ENCODE measurements at places on chromosomes 4 and X. TPM values are rescaled to one million over a fixed set of nuclear protein-coding genes. Genes with fewer than 3 reads are reported as not detected.

- H3K4me3 ChIP-seq = no peak overlapping the region
- no peak overlapping the region for H3K27ac ChIP-seq
- DNase-seq = no peak
- no peaks in the 10 kb centered on the region for H3K27me3 ChIP-seq
- no peaks in the 10 kb centered on the region for H3K36me3 ChIP-seq
Observed at GRCh38 chr4:96262057-96262456, 422.2 kb downstream of the PDHA2 start.

DNA sequence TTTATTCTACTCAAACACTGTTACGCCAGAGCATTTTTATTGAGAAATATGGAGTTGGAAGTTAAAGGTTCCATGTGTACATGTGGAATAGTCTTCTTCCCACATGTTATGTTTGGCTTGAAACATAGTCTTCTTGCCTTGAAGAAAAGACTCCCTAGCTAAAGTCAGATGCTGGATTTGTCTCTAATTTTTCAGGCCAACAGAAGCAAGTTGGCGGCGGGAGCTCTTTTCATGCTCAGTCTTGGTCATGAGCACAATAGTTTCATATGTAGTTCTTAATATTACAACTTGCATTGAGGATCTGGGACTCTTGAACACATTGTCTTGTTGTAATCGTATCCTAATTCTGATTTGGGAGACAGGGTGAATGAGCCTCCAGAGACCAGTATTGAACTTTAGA lies 19.4 kb downstream of the SEPTIN11 start:
- H3K4me3 ChIP-seq = no peak overlapping the region
- peaks cover 6% of the 10 kb centered on the region for H3K4me1 ChIP-seq

DNA sequence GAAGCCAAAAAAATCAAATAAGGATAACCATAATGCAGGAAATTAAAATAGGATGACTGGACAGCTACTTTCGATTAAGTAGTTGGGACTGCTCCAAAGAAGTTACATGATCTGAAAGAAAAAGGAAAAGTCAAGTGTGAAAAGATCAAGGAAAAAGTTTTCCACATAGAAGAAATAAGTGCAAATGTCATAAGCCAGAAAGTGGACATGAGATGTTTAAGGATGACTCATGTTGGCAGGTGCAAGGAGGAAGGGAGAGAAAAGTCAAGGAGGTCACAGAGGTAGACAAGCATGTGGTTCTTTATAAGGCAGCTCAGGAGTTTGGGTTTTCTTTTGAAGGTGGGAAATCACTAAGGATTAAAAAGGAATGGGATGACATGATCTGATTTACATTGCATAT lies 89.8 kb upstream of the GPRIN3 start:
- no peak overlapping the region for H3K4me3 ChIP-seq
- no peak for DNase-seq
- no peaks in the 10 kb centered on the region for H3K27me3 ChIP-seq
- no peak overlapping the region for H3K27ac ChIP-seq
- no peaks in the 10 kb centered on the region for H3K36me3 ChIP-seq

DNA sequence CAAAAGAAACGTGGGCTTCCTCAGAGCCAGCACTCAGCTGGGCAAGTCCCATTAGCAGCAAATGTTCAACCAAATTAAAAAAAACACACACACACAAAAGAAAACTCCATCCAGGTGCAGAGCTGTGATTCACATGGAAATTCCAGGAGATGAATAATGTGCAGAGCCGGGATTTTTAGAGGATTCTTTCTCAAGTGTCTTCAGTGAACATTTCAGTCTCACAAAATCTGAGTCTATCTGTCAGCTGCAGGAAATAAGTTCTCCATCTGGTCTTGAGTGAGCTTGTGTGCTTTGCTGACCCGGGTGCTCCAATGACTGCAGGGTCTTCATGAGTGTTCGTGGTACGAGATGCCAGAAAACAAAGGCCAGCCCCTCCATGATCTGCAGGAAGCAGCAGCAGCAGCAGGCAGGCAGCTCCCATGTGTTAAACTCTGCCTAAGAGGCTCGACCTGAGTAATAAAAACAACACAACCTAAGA lies 44.3 kb downstream of the RASGEF1B start:
- no peak for DNase-seq
- no peaks in the 10 kb centered on the region for H3K27me3 ChIP-seq
- no peak overlapping the region for H3K4me3 ChIP-seq
- no peak overlapping the region for H3K27ac ChIP-seq
- H3K4me1 ChIP-seq = peaks cover 6% of the 10 kb centered on the region

- H3K4me1 ChIP-seq = no peaks in the 10 kb centered on the region
- H3K27me3 ChIP-seq = no peaks in the 10 kb centered on the region
- H3K27ac ChIP-seq = no peak overlapping the region
- no peak overlapping the region for H3K4me3 ChIP-seq
- H3K36me3 ChIP-seq = no peaks in the 10 kb centered on the region
Observed at GRCh38 chr4:139833151-139833910, 167.7 kb downstream of the MGST2 start.

DNA sequence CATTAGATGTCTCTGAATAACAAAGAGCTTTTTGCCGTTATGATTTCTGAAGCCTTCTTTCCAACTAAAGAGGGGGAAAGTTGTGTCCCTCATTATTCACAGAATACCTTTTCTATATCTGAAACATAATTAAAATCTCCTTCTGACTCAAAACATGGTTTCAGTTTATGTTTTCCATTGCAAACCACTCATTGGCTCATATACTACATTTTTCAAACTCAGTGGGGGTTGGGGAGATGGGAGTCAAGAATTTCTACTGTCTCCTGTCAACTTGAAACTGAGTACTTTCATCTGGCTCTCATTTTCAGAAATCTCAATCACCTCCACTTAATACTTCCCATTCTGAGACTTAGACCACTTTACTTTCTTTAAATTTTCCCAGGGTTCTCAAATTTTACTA lies 1839.5 kb upstream of the PCDH10 start:
- no peak overlapping the region for H3K4me3 ChIP-seq
- no peaks in the 10 kb centered on the region for H3K27me3 ChIP-seq
- DNase-seq = no peak

- peaks cover 4% of the 10 kb centered on the region for H3K27me3 ChIP-seq
- no peak overlapping the region for H3K27ac ChIP-seq
- no peaks in the 10 kb centered on the region for H3K36me3 ChIP-seq
- no peaks in the 10 kb centered on the region for H3K4me1 ChIP-seq
Observed at GRCh38 chrX:114999906-115000305, 17.5 kb downstream of the IL13RA2 start.

DNA sequence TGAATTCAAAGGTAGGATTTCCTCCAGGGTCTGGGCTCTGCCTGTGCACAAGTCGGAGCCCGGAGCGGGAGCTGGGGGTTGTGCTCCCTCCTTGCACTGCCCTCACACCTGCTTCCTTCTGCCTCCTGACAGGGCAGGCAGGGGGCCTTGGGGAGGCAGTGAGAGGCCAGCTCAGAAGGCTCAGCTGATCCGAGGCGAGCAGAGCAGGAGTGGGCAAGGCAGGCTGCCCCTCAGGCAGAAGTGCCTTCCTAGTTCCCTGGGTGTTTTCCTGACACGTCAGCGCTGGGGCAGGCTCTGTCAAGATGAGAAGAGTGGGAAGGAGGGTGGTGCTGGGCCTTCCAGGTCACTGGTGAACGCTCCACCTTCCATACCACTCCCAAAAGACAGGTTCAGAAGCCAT lies 5.5 kb upstream of the IRAK1 start:
- no peak for DNase-seq
- H3K4me1 ChIP-seq = peaks cover 11% of the 10 kb centered on the region
- H3K4me3 ChIP-seq = no peak overlapping the region

DNA sequence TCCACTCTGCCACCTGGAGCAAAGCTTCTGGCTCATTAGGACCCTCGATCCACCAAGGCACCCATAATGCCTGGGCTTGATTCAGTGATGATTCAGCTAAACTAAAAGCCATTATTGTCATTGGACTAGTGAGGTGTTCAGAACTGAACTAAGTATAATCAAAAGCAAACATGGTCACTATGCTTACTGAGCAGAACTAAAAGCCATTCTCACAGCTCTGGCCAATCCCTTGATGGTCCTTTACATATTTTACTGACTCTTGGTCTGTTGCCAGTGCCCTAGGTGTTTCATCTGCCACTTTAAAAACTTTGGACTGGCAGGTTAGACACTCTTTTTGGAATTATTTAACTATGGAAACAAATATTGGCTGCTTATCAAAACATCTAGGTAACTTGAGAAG lies 703.5 kb downstream of the FAT4 start:
- H3K4me3 ChIP-seq = no peak overlapping the region
- H3K36me3 ChIP-seq = no peaks in the 10 kb centered on the region
- no peak for DNase-seq
- H3K27ac ChIP-seq = no peak overlapping the region
- H3K27me3 ChIP-seq = no peaks in the 10 kb centered on the region

- peaks cover 2% of the 10 kb centered on the region for H3K36me3 ChIP-seq
- H3K4me3 ChIP-seq = no peak overlapping the region
- DNase-seq = no peak
- no peaks in the 10 kb centered on the region for H3K27me3 ChIP-seq
- no peak overlapping the region for H3K27ac ChIP-seq
- H3K4me1 ChIP-seq = no peaks in the 10 kb centered on the region
Observed at GRCh38 chr4:37008199-37008598, 236.3 kb upstream of the NWD2 start.

GRCh38 chr4:176084769-176085168 lies 19.1 kb downstream of the WDR17 start:
- H3K4me1 ChIP-seq = no peaks in the 10 kb centered on the region
- DNase-seq = no peak
- H3K27ac ChIP-seq = no peak overlapping the region
- H3K36me3 ChIP-seq = no peaks in the 10 kb centered on the region

- H3K36me3 ChIP-seq = peaks cover 9% of the 10 kb centered on the region
- H3K4me1 ChIP-seq = no peaks in the 10 kb centered on the region
- H3K4me3 ChIP-seq = no peak overlapping the region
Observed at GRCh38 chrX:47596256-47596655, 14.0 kb downstream of the TIMP1 start.

DNA sequence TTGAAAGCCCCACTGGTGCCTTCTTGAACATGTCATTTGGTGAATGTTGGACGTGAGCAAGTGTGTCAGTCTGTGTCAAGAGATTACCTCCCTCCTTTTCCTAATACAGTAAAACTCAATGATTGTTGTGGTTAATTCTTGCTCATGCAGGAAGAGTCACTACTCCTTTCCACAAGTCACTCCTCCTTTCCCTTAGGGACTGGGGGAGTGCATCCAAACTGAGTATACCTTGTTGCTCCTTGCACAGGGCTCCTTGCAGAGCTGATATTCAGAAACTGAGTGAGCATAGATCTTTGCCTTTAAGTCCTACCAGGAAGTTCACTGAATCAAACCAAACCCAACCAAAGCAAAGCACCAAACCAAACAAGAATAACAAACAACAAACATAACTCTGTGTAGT lies 63.9 kb downstream of the GPR50 start:
- H3K36me3 ChIP-seq = no peaks in the 10 kb centered on the region
- peaks cover 22% of the 10 kb centered on the region for H3K27me3 ChIP-seq
- DNase-seq = no peak
- H3K27ac ChIP-seq = no peak overlapping the region
- H3K4me3 ChIP-seq = no peak overlapping the region

DNA sequence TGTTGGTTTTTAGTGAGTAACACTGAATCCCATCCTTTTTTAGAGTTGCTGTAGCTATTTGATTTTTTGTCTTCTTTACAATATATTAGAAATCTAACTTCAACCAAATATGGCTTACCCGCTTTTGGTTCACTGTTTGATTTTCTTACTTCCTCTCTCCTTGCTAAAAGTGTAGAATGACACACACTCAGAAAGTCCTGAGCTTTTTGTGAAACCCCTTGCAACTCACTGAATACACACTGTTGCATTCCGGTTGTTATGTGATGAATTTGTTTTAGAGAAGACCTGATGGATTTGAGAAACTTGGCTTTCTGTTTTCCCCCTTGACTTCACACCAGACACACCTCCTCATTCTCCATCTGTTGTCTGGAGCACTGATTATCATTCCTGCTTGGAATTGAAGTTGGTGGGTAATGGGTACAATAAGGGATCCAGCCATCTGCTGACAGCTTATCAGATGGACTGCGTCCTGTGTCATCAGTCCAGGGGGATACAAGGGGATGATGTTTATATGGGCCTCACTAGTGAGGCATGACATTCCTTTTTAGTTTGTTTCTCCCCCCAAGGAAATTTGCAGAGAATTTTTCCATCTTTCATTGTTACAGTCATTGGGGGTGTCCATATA lies 5.2 kb downstream of the TMEM164 start:
- peaks cover 43% of the 10 kb centered on the region for H3K27me3 ChIP-seq
- no peak overlapping the region for H3K27ac ChIP-seq
- H3K4me1 ChIP-seq = peaks cover 20% of the 10 kb centered on the region
- no peak overlapping the region for H3K4me3 ChIP-seq
- no peak for DNase-seq
- H3K36me3 ChIP-seq = peaks cover 4% of the 10 kb centered on the region

DNA sequence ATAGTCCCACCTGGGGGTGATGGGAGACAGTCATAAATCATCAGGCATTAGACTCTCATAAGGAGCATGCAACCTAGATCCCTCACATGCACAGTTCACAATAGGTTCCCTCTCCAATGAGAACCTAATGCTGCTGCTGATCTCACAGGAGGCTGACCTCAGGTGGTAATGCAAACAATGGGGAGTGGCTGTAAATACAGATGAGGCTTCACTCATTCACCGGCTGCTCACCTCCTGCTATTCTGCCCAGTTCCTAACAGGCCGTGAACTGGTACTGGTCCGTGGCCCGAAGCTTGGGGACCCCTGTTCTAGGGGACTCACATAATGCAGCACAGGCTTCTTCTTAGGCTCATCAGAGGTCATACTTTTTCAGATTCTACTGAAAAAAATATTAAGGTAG lies 625.9 kb upstream of the AGA start:
- no peak overlapping the region for H3K27ac ChIP-seq
- no peaks in the 10 kb centered on the region for H3K27me3 ChIP-seq
- DNase-seq = no peak
- H3K4me3 ChIP-seq = no peak overlapping the region
- H3K36me3 ChIP-seq = no peaks in the 10 kb centered on the region

DNA sequence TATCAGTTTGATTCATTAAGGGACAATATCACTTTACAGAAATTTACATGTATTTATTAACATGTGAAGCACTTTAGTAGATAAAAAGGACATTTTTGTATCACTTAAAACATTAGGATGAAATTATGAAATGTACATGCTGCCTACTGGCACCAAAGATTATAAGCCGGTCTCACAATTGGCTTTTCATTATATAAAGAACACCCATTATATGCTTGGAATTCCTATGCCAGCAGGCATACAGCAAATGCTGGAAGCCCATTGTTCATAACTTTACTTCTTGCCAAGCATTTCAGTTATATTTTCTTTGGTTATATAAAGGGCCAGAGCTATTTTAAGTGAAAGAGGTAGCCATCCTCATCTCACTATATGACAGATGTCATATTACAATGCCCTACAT lies 145.9 kb downstream of the DMD start:
- H3K4me3 ChIP-seq = no peak overlapping the region
- H3K4me1 ChIP-seq = no peaks in the 10 kb centered on the region
- no peaks in the 10 kb centered on the region for H3K36me3 ChIP-seq
- H3K27ac ChIP-seq = no peak overlapping the region
- no peaks in the 10 kb centered on the region for H3K27me3 ChIP-seq

Gene NPY2R
- not detected for total RNA-seq

Gene LAS1L
- total RNA-seq = 44.8 TPM

Gene GNPDA2
- 14.0 TPM for total RNA-seq

Gene HPGDS
- total RNA-seq = not detected

Gene STATH
- total RNA-seq = not detected

Gene PPP2R2C
- not detected for total RNA-seq

Gene RPL9
- total RNA-seq = 2,445 TPM

Gene USP9X
- 70.1 TPM for total RNA-seq

Gene REPS2
- 0.39 TPM for total RNA-seq

Gene VCX2
- total RNA-seq = not detected

Gene PPAT
- total RNA-seq = 32.7 TPM

Gene EMCN
- total RNA-seq = not detected

Gene CORIN
- total RNA-seq = 0.25 TPM

Gene ETDC
- total RNA-seq = not detected

Gene GLRA2
- total RNA-seq = not detected

Gene GSX2
- not detected for total RNA-seq

Gene PDLIM3
- total RNA-seq = 1.5 TPM

Gene CXorf66
- total RNA-seq = not detected
